AG08395 (cell line): ENCODE measurements at places on chromosomes 4 and X.

GRCh38 chrX:16839852-16840460 is 30.2 kb downstream of the RBBP7 start:
- DNase-seq, result peak; percentile 38

DNA sequence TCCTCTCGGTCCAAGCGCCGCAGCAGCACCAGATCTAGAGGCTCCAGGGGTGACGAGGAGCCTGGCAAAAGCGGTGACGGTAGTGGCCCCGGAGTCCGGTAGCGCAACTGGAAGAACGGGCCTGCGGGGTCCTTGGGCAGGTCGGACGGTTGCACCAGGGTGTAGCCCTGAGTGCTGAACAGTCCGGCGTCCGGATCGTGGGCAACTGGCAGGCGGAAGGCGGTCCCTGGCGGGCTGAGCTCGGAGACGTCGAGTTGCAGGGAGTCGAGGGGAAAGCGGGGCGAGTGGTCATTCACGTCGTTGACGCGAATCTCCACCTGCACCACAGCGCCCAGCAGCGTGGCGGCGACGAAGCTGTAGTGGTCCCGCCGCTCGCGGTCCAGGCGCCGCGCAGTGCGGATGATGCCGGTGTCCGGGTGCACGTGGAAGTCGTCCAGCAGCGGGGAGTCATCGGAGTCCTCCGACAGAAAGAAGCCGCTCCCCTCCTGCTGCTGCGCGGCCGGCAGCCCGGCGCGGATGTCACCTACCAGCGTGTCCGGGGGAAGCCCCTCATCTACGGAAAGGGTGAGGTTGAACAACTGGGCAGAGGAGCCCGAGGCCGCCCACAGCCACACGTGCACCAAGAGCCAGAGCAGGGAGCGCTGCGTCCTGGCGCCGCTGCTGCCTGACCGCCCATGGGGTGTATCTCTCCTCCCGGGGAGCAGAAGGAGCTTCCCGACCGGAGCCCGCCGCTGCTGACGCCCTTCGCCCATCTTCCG is 837 bp downstream of the DCHS2 start:
- peak; percentile 18 for DNase-seq

DNA sequence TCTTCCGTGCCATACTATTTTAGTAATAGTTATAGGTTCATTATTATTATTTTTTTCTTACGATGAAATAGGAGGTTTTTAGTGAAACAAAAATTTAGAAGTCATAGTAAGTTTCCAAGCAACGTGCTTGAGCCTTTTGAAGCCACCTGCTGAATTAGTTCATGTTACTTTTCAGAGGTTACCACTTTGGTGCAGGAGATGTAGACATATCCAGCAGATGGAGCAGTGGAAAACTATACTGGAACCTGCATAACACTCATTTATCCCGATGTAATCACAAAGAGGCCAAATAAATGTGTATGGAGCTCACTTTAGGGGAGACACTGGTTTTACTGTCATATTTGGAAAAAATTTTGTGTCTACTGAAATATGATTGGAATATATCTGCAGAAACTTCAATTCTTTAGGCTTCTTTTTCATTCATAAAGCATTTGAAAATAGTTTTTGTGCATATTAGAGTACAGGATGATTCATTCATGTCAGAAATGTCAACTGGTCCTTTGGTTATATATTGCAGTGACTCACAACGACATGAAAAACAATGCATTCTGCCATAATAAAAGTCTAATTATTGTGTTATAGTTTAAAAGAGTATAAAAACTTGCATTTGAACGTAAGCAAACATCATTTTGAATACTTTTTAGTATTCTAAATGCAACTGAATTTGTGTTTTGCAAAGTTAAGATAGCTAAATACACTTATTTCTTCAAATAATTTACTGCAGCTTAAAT is 2182.9 kb upstream of the TENM3 start:
- no peak for DNase-seq

GRCh38 chrX:51395810-51396728 is 63.4 kb downstream of the NUDT10 start:
- no peak for DNase-seq

- DNase-seq, result no peak
Observed at GRCh38 chr4:142728233-142728632, 117.9 kb downstream of the INPP4B start.

- peak; percentile 4 for DNase-seq
Observed at GRCh38 chr4:177229331-177229730, 80.3 kb upstream of the NEIL3 start.

GRCh38 chrX:103446665-103447302 is 70.4 kb downstream of the BEX3 start:
- DNase-seq, result peak; percentile 33

- no peak for DNase-seq
Observed at GRCh38 chrX:421646-422391, 35.1 kb upstream of the PPP2R3B start.

GRCh38 chr4:118254368-118254767 is 98.4 kb downstream of the PRSS12 start:
- no peak for DNase-seq

- DNase-seq, result no peak
Observed at GRCh38 chrX:112066813-112067212, 15.8 kb downstream of the TRPC5 start.

GRCh38 chrX:133529578-133529977 is 114.3 kb upstream of the GPC4 start:
- DNase-seq, result no peak

DNA sequence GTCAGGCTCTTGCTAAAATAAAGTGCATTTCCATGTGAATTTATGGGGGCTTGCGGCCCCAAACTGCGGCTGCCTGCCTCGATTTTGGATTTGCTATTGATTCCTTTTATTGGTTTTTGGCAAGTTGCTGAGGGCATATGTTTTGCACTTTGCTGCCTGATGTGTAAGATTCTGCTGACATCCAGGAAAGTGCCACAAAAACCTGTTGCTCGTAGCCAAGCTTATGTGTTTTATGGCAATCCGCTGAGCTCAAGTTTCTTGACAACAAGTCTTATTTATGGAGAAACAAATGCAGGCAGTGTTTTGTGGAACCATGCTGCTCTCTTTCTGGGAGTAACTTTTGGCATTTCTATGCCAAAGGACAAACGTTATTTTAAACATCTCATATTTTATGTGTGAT is 97.3 kb upstream of the DDIT4L start:
- no peak for DNase-seq

DNA sequence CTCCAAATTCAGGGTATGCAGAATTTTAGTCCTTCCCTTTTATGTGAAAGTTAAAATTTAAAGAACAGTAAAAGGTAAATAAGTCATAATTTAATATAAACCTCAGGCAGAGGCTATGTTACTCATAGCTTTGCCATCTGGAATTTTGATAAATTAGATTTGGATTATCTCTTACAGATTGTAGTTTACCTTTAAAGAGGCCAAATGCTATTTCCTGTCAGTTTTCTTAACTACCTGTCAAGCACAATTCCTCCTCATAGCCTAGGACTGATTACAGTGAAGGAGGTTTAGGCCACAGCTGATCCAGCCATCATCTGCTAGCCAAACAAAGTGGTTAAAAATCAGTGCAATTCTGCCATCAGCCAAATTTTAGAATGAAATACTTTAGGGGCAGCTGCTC is 128.1 kb downstream of the MFAP3L start:
- DNase-seq, result no peak

GRCh38 chrX:136961594-136962135 is 72.1 kb downstream of the GPR101 start:
- DNase-seq, result no peak

DNA sequence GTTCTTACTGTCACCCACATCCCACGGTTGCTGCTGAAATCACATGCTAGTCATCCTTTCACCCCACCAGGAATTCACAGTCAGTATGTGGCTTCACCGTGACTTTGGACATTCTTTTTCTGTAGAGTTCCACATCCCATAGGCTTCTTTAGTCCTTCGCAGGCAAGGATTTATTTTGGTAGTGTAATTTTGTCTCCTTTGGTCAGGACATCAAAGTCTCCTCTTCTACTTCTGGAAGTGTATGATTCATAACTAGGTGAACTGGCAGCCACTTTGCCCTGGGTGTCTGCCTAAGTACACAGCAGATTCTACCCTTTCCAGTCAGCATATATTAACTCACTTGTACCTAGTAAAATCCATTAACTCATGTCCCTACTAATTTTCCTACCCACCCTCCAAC is 38.3 kb upstream of the MMAA start:
- no peak for DNase-seq

GRCh38 chrX:95893636-95894035 is 791.0 kb upstream of the DIAPH2 start:
- DNase-seq, result no peak

DNA sequence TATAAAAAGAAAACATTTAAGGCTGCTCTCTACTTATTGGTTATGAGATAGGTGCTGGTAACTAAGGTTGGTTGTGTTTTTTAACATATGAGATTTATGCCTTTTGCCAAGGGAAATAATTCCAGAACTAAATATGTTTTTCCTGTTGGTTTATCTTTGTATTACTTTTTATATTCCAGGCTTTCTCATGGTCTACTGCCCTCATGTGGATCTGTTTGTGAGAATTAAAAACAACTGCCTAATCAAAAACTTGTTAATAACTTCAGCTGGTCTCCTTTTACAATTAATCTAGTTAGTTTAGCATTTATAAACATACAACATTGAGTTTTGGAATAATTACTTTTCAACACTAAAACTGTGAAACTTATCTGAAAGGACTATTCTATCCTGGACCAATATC is 1208.3 kb downstream of the ADGRL3 start:
- DNase-seq, result no peak

DNA sequence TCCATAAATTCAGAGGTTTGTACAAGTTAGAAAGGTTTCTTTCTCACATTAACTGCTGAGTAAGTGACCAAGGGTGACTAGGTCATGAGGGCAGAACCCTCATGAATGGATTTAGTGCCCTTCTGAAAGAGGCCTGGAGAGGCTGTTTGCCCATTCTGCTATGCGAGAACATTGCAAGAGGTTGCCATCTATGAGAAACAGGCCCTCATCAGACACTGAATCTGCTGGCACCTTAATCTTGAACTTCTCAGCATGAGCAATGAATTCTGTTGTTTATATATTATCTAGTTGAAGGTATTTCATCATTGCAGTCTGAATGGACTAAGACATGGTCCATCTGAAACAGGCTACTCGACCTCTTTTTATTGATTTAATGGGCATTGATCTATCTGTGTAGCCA is 96.2 kb upstream of the GPRIN3 start:
- DNase-seq, result no peak
